Activated naive CD4-positive, alpha-beta T cell treated with anti-CD3 and anti-CD28 coated beads for 36 hours (primary cell): ENCODE measurements at places on chromosomes 4 and X. TPM values are rescaled to one million over a fixed set of nuclear protein-coding genes. Genes with fewer than 3 reads are reported as not detected.
A peak's percentile ranks its signal among the peaks of the same experiment; 100 is the strongest.

DNA sequence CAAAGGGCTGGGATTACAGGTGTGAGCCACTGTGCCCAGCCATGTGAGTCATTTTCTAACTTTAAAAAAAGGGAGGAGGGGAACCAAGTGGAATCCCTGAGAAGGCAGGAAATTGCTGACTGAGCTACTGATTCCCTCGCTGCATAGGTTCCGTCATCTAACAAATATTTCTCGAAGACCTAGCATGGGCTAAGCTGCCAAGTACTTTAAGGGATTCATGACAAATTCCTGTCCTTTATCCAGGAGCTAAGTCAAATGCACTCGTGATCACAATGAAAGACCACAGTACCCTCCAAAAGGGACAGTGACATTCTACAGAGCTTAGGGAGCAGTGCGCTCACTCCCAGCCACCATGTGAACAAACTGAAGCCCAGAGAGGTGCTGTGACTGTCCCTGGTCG, 33.2 kb upstream of the MAN2B2 start:
- no peak overlapping the region for H3K27ac ChIP-seq
- no peaks in the 10 kb centered on the region for H3K4me1 ChIP-seq
- H3K36me3 ChIP-seq, result no peaks in the 10 kb centered on the region
- no peak for DNase-seq

- H3K4me1 ChIP-seq, result peaks cover 3% of the 10 kb centered on the region
- DNase-seq, result no peak
- no peak overlapping the region for H3K4me3 ChIP-seq
- peaks cover 2% of the 10 kb centered on the region for H3K27me3 ChIP-seq
- no peaks in the 10 kb centered on the region for H3K36me3 ChIP-seq
Measured at GRCh38 chrX:16185725-16186136, 18.4 kb downstream of the MAGEB17 start.

DNA sequence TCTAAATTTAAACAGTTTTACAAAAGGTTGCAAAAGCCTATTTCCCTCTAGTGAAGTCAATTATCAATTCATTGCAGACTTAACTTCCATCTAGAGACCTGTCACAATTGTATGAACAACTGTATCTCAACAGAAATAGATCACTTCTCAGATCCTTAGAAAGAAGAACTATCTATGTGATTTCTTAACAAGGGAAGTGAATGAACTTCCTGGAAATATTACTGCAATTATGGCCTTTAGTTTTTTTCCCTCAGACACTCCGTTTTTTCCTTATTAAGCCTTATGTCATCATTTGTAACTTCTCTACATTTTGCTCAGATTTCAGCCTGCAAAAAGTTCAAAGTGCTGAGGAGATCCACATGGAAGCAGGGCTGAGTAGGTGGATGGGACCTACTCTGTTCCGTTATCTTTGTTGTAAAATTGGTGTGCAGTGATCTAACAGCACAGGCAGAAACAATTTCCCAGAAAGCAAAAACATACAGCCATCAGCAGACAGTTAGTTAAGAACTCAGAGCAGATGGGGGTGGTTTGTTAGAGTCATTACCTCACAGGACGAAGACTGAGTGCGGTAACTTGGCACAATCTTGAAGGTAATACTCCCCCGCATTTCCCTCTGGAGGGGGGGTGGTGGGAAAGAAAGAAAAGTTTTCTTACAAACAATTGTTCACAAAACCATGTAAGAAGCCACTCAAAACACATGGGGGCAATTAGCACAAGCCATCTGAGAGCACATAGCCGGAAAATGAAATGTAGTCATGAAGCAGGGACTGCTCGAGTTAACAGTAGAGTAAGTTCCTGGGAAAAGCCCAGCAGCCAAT, 112.3 kb downstream of the NYX start:
- DNase-seq, result peak; percentile 33
- H3K4me3 ChIP-seq, result no peak overlapping the region
- H3K36me3 ChIP-seq, result no peaks in the 10 kb centered on the region

DNA sequence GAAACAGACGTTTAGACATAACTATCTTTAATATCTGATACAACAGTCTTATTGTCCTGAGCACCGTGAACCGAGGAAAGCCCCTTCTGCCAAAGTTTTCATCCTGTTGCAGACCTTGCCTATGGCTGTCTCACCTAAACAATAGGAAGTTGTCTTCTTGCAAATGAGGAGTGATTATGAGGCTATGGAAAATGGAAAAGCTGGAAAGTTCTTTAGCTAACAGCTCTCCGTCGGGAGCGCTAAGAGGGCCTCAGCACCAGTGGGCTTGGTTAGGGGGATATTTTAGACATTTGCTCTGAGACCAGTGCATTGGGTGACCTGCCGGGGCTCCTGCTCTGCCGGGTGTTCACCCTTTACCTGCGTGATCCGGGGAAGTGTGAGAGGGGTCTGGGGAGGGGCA, 28.4 kb downstream of the TMEM131L start:
- no peak for DNase-seq
- no peaks in the 10 kb centered on the region for H3K27me3 ChIP-seq
- peaks cover 89% of the 10 kb centered on the region for H3K4me1 ChIP-seq
- peak overlapping the region; percentile 98 for H3K27ac ChIP-seq

Gene FREM3
- total RNA-seq, result not detected

DNA sequence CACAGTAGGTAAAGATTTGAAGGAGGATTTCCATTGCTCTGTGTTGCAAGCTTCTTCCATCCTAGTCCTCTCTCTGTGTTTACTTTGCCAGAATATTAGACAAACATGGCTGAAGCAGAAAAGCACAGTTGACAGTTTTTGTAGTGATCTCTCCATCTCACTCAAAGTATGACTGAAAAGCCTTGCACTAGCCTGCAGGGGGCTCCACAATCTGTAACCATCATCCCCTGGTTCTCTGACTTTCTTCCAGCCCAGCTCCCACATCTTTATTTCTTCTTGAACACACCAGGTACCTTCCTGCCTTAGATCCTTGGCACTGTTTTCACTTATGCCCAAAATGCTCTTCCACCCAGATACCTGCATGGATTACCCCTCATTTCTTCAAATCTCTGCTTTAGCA, 34.1 kb upstream of the HHIP start:
- DNase-seq, result peak; percentile 20
- H3K27ac ChIP-seq, result no peak overlapping the region
- H3K4me1 ChIP-seq, result no peaks in the 10 kb centered on the region
- H3K27me3 ChIP-seq, result no peaks in the 10 kb centered on the region
- no peak overlapping the region for H3K4me3 ChIP-seq
- H3K36me3 ChIP-seq, result no peaks in the 10 kb centered on the region

- H3K27ac ChIP-seq, result no peak overlapping the region
- DNase-seq, result no peak
- no peak overlapping the region for H3K4me3 ChIP-seq
- peaks cover 4% of the 10 kb centered on the region for H3K4me1 ChIP-seq
Measured at GRCh38 chr4:139798456-139798855, 132.8 kb downstream of the MGST2 start.

DNA sequence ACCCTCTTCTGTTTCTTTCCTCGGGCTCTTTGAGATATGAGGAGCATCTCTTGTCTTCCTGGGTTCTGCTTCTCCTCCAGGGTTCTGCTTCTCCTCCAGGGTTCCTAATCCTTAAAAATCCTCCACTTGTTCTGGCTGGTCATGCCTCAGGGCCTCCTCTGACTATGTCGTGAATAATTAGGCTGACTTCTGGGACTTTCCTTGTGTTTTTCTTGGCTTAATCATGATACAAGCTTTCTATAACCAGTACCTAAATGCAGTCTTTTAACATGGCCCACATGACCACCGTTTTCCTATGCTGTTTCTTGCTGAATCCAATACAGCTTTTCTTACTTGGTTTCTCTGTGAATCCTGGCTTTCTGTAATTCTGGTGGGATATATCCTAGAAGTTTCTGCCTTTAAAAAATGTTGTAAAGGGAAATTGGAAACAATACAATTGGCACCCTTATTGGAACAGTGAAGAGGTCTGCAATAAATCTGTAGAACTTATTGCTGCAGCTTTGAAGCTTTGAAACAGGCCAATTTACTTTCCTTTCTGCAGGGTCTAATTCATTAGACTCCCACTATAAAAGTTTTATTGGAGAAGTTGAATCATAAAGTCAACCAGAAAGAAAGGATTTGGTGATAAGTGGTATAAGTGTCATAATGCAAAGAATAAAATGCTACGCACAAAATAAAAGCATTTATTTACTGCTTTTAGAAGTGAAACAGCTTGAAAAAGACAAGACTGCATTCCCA, 213.1 kb downstream of the UGT8 start:
- H3K4me1 ChIP-seq, result no peaks in the 10 kb centered on the region
- no peak overlapping the region for H3K27ac ChIP-seq
- no peaks in the 10 kb centered on the region for H3K27me3 ChIP-seq
- no peak for DNase-seq
- H3K4me3 ChIP-seq, result no peak overlapping the region

Gene NRK
- not detected for total RNA-seq

DNA sequence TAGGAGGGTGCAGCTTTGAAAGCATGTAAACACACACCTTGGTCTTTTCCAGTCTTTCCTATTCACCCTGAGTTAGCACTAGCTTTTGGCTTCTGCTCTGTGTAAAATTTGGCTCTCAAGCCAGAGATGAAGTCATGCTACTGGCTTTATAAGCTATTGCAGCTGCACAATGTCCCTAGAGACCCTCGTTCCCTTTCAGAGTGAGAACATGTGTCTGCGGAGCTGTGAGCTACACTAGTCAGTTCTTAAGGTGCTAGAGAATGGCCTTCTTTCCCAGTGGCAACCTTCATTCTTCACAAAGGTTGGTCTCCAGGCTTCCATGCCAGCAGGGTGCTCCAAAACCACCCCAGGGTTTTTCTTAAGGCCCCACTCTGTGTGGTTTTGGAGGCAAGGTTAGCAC, 199.1 kb downstream of the SPATA18 start:
- no peak for DNase-seq
- H3K36me3 ChIP-seq, result no peaks in the 10 kb centered on the region
- H3K27ac ChIP-seq, result no peak overlapping the region
- H3K27me3 ChIP-seq, result no peaks in the 10 kb centered on the region
- no peak overlapping the region for H3K4me3 ChIP-seq

Gene TMSB15A
- 1.5 TPM for total RNA-seq

- H3K4me3 ChIP-seq, result no peak overlapping the region
- H3K27ac ChIP-seq, result no peak overlapping the region
- H3K36me3 ChIP-seq, result no peaks in the 10 kb centered on the region
Measured at GRCh38 chr4:127355743-127356142, 277.0 kb upstream of the INTU start.

- H3K4me3 ChIP-seq, result no peak overlapping the region
- no peaks in the 10 kb centered on the region for H3K27me3 ChIP-seq
- H3K36me3 ChIP-seq, result peaks cover 35% of the 10 kb centered on the region
- no peak for DNase-seq
Measured at GRCh38 chr4:75653845-75654503, 19.2 kb downstream of the G3BP2 start.

Gene CASK
- 15.4 TPM for total RNA-seq

Gene SLC9B2
- 28.6 TPM for total RNA-seq

DNA sequence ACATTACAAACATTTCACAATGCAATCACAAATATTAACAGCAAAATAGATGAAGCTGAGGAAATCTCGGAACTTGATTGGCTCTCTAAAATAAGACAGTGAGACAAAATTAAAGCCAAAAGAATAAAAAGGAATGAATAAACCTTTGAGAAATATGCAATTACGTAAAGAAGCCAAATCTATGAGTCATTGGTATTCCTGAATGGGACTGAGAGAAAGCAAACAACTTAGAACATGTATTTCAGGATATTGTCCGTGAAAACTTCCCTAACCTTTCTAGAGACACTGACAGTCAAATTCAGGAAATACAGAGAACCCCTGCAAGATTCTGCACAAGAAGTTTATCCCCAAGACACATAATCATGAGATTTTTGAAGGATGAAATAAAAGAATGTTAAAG, 48.4 kb upstream of the SPANXN2 start:
- H3K36me3 ChIP-seq, result no peaks in the 10 kb centered on the region
- H3K27me3 ChIP-seq, result no peaks in the 10 kb centered on the region
- H3K27ac ChIP-seq, result no peak overlapping the region
- H3K4me3 ChIP-seq, result no peak overlapping the region
- DNase-seq, result no peak

- no peak overlapping the region for H3K4me3 ChIP-seq
- H3K27me3 ChIP-seq, result no peaks in the 10 kb centered on the region
- H3K27ac ChIP-seq, result no peak overlapping the region
- no peak for DNase-seq
- H3K36me3 ChIP-seq, result no peaks in the 10 kb centered on the region
- no peaks in the 10 kb centered on the region for H3K4me1 ChIP-seq
Measured at GRCh38 chr4:24394041-24394440, 190.3 kb downstream of the DHX15 start.

Gene OTC
- total RNA-seq, result not detected

DNA sequence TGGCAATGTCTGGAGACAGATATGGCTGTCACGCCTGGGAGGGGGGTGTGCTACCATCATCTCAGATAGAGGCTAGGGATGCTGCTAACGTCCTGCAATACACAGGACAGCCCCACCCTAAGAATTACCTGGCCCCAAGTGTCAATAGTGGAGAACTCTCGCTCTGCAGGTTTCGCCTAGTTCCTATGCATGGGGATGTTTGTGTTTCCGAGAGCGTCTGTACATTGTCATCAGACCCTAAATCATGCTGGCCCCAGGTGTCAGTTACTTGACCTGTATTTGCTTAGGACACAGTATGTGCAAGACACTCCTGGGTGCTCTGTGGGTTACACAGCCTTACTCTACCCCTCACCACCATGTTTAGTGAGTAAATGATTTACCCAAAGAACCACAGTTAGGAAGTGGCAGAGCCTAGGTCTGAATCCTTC, 90.8 kb downstream of the AFF1 start:
- H3K36me3 ChIP-seq, result peaks cover 5% of the 10 kb centered on the region
- no peak overlapping the region for H3K4me3 ChIP-seq
- H3K27me3 ChIP-seq, result no peaks in the 10 kb centered on the region

Gene TMSB15C
- 2.1 TPM for total RNA-seq

- DNase-seq, result peak; percentile 64
- peaks cover 5% of the 10 kb centered on the region for H3K4me1 ChIP-seq
- no peak overlapping the region for H3K4me3 ChIP-seq
- no peak overlapping the region for H3K27ac ChIP-seq
Measured at GRCh38 chrX:106894392-106894909, 8.7 kb downstream of the RIPPLY1 start.

GRCh38 chrX:155985208-155985607, 12.3 kb upstream of the IL9R start:
- no peaks in the 10 kb centered on the region for H3K4me1 ChIP-seq
- no peak overlapping the region for H3K4me3 ChIP-seq
- no peak overlapping the region for H3K27ac ChIP-seq
- no peaks in the 10 kb centered on the region for H3K36me3 ChIP-seq
- peaks cover 3% of the 10 kb centered on the region for H3K27me3 ChIP-seq

DNA sequence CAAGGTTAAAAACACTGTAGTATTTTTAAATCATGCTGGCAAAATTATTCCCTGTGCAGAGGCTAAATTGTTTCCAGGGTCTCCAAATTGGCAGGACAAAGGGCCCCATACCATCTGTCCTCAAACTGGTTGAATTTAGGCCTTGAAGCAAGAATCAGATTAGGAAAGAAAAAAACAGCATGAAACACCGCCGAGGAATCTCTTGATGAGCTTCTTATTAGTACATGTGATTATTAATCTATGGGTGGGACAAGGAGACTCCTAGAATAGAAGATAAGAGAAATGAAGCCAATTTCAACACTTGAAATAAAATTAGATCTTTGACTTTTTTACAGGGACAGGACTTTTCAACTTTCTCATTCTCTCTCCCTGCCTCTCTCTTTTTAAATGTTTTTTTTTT, 7.1 kb upstream of the CLNK start:
- H3K4me3 ChIP-seq, result no peak overlapping the region
- no peak overlapping the region for H3K27ac ChIP-seq
- DNase-seq, result no peak
- H3K27me3 ChIP-seq, result no peaks in the 10 kb centered on the region
- no peaks in the 10 kb centered on the region for H3K36me3 ChIP-seq

GRCh38 chr4:25320773-25321172, 8.2 kb downstream of the ZCCHC4 start:
- DNase-seq, result peak; percentile 18
- H3K4me1 ChIP-seq, result peaks cover 35% of the 10 kb centered on the region
- peaks cover 24% of the 10 kb centered on the region for H3K36me3 ChIP-seq
